ENCODE measurements at places on chromosomes 2 and 18.
A peak's percentile ranks its signal among the peaks of the same experiment; 100 is the strongest.

GRCh38 chr18:1848716-1849115 lies 722.6 kb downstream of the METTL4 start:
- no peak for DNase-seq

- no peak for DNase-seq
Observed at GRCh38 chr2:16513626-16514025, 152.0 kb downstream of the CYRIA start.

DNA sequence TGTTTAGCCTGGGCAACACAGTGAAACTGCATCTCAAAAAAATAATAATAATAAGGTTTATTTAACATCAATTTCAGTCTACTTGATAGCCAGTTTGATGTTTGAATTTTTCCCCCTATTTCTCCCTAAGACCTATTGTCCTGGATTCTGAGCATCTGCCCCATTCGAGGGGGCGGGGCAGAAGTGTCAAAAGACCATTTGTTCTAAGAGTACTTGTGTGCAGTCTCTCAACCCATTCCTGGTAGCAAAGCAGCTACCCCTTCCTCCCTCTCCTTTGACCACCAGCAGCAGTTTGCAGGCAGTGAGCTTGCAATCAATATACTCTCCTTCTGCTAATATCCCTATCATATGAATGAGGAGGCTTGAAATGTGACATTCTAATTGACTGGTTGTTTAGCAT lies 71.9 kb downstream of the VWC2L start:
- no peak for DNase-seq

- DNase-seq = no peak
Observed at GRCh38 chr2:74502147-74502719, 2.8 kb upstream of the LBX2 start.

DNA sequence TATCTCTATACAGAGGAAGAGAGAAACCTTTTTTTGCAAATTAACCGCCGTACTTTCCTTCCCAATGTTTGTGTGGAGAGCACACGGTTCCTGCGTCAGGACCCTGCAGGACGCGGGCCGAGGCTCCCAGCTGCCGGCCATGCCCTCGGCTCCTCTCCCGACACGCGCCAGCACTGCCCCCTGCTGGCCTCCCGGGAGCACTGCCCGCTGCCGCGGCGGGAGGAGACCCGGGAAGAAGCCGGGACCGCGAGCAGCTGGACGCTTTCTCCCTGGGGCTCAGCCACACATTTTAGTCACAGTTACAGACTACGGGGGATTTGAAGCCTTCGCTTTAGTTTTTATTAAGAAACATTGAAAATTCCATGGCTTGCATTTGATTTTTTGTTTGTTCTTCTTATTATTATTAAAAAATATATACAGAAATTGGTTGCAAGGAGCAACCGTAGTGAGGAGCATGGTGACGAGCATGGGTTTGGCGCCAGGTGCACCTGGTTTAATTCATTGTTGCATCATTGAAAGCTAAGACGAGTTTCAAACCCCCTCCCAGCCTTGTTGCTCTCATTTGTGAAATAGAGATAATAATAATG lies 401.2 kb downstream of the GALR1 start:
- DNase-seq = peak; percentile 65

DNA sequence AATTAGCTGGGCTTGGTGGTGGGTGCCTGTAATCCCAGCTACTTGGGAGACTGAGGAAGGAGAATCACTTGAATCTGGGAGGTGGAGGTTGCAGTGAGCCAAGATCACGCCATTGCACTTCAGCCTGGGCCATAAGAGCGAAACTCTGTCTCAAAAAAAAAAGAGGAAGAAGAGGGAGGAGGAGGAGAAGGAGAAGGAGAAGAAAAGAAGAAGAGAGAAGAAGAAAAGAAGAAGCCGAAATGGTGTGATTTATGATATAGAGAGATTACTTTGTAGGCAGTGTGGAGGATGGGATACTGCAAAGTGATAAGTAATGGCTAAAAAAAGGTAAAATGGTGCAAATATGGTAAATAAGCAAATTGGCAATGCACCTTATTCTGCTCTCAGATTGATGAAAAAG lies 25.1 kb downstream of the THNSL2 start:
- no peak for DNase-seq

- no peak for DNase-seq
Observed at GRCh38 chr2:100615471-100615870, 52.7 kb downstream of the PDCL3 start.

- no peak for DNase-seq
Observed at GRCh38 chr2:238380785-238381184, 45.9 kb upstream of the ASB1 start.

GRCh38 chr2:79630060-79630459 lies 117.2 kb downstream of the CTNNA2 start:
- DNase-seq = no peak

- DNase-seq = no peak
Observed at GRCh38 chr18:24725644-24726415, 265.4 kb downstream of the HRH4 start.

- DNase-seq = no peak
Observed at GRCh38 chr2:39682066-39682692, 16.5 kb downstream of the TMEM178A start.

- DNase-seq = no peak
Observed at GRCh38 chr2:81334046-81334445, 1029.5 kb upstream of the LRRTM1 start.

DNA sequence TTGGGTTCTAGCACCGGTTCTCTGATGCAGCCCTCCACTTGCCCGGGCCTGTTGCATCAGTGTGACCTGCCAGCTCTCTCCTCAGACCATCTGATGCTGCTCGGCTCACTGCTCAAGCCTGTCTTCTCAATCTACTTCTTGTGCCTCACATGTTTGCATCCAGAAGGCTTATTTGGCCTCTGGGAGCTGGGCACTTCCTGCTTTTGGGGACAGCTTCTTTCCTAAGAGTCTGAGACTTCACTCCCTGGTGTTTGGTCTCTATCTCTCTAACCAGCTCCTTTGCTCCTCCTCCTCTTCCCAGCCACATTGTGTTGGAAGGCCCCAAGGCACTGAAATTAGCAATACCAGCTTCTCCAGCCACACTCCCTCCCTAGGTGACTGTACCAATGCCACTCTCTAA lies 212.8 kb downstream of the CDCA7 start:
- no peak for DNase-seq

- DNase-seq = no peak
Observed at GRCh38 chr2:239552213-239552926, 151.6 kb upstream of the HDAC4 start.

DNA sequence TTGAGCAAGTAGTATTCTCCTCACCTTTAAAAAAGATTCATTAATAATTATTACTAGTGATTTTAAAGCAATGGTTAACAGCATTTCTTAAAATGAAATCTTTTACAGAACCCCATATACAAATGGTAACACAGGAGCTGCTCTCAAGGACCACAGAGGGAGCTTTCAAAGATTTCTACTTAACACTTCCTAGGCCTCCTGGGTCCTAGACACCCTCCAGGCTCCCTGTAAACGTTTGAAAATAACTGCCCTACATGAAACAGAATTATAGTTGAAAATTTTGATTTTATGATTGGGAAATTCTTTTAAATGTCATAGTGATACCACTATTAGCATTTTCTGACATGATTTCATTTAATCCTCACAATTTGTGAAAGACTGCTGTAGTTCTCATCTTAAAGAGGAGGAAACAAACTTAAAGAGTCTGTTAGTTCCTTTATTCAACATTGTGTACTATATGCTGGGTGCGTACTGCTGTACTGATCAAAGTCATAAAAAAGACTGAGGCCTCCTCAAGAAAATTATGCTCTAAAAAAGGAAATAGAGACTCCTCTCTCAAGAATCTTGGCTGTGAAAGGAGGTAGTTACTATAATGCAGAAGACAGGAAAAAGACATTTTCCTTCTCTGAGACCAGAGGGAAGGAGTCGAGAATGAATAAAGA lies 10.6 kb downstream of the CUL3 start:
- DNase-seq = no peak

- no peak for DNase-seq
Observed at GRCh38 chr18:33951031-33951430, 273.7 kb downstream of the NOL4 start.

DNA sequence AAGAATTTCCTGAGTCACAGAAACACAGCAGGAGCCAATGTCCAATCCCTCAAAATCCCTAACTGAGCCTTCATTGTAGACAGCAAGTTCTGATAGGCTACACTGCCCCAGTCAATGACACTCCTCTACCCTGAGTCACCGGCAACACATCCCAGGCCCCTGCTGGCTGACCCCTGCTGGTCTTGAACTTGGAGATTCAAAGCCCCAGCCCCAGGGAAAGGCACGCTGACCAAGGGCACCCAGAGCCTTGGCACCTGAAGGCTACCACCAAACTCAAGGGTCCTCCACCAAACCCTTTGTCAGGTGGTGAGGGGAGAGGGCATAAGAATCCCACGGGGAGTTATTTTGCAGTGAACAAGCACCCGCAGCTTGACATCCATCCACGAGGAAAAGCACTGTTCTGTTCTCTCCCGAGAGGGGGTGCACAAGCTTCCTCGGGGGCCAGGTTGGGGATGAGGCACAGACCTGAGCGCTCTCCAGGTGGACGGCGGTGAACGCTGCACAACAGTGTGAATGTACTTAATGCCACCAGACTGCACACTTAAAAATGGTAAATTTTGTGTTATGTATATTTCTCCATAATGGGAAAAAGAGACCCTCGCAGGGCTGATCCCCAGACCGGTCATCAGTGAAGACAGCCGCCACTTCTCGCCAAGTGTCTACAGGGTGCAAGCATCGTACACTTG lies 46.9 kb downstream of the TFCP2L1 start:
- no peak for DNase-seq

DNA sequence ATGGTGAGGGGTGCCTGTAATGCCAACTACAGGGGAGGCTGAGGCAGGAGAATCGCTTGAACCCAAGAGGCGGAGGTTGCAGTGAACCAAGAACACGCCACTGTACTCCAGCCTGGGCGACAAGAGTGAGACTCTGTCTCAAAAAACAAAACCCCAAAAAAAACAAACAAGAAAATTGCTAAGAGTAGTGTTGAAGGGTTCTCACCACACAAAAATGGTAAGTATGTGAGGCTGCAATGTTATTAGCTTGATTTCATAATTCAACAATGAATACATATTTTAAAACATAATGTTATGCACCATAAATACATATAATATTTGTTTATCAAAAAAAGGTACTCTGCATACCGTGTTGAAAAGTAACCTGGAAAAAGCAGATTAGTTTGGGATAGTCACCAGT lies 45.8 kb downstream of the PSMG2 start:
- no peak for DNase-seq

DNA sequence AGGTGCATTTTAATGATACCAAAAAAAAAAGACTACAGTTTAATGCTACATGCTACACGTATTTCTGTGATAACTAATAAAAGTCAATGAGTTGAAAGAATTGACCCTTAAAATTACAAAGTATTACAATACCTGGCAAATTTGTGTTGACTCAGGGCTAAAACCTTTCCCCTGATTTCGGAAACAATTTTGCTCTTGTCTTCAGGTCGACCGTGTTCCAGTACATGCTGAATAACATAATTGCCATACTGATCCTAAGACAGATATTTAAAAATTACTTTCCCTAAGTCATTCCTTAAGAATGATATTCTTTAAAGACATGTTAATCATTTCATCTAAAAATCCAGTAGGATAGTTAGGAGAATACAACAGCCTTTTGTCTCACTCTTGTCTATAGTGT lies 29.8 kb upstream of the SDC1 start:
- DNase-seq = no peak

DNA sequence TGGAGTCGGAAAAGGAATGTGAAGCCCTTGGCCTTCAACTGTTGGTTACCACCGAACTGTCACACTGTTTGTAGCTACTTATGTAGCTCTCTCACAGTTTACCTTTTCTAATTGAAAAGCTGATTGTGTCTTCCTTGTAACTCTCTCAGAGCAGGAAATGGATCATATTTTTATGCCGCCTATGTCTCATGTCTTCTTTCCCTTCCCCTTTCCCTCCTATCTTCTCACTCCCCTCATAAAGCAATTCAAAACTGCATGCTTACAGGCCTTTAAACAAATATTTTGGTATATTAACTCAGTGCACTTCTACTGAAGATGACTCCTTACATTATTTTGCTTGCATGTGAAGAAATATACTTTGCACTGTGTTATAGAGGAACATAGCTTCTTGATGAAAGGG lies 6.0 kb downstream of the SLC39A10 start:
- DNase-seq = no peak

DNA sequence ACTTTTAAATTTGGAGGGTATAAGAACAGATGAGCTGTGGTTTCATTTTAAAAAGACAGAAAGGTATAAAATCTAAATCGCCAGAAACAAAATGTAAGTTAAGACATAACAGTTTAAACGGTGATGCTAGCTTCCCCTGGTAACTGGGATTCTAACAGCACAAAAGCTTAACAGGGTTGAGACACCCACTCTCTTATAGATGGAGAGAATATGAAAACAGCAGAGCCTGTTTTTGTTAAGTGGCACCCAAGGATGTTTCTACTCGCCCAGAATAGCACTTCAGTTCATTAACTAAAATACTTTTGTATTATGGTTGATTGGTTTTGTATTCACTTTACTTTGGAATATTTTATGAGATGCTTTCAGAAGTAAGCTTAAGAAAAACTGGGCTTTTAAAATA lies 151.9 kb upstream of the RND3 start:
- no peak for DNase-seq

DNA sequence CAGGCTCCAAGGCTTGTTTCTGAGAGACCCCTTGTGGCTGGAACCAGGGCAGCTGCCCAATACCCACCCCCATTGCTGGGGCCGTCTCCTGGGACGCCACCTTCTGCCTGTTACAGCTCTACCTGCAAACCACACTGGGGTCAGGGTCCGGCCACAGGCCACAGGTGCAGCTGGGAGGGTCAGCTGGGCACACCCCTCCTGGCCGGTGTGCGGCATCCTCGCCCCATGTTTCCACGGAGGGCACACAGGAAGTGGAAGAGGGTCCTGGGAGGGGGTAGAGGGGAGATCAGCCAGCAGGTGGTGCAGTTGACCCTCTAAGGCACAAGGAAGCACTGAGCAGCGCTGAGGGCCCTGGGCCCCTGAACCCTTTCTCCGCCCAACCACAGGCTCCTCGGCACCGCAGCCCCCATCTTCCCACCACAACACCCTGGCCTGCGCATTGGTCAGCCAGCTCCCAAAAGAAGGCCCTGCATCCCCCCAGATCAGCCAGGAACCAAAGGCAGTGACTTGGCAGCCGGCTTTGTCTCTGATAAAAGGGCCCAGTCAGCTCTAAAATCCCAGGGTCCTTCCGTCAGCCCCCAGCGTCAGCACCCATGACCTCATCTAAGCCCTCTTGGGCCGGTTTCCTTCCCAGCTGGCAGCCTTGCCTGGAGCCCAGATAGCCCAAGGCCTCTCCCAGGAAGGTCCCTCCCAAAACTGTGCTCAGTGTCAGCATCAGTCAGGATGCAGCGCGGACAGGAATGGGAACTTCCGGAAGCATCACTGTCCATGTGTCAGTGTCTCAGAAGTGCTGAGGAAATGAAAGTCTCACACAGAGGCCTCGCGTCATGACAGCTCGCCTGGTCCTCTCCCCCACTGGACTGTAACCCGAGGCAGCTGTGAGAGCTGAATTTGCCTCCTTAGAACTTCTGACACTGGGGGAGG lies 1.7 kb downstream of the ERFE start:
- DNase-seq = no peak

GRCh38 chr2:48768669-48769068 lies 13.1 kb upstream of the LHCGR start:
- no peak for DNase-seq

- DNase-seq = peak; percentile 44
Observed at GRCh38 chr2:65666156-65666725, 233.8 kb upstream of the SPRED2 start.
